ENCODE measurements at places on chromosomes 7 and 10. TPM values are rescaled to one million over a fixed set of nuclear protein-coding genes. Genes with fewer than 3 reads are reported as not detected.

SAMD9L gene
- 36.9 TPM for total RNA-seq

LRRC27 gene
- total RNA-seq: 3.7 TPM

MLXIPL gene
- total RNA-seq: not detected

SPDYE6 gene
- total RNA-seq: not detected

ODAD2 gene
- 0.32 TPM for total RNA-seq

FEZF1 gene
- not detected for total RNA-seq
